GOT3 (cell line): ENCODE measurements at places on chromosomes 6 and 20.

DNA sequence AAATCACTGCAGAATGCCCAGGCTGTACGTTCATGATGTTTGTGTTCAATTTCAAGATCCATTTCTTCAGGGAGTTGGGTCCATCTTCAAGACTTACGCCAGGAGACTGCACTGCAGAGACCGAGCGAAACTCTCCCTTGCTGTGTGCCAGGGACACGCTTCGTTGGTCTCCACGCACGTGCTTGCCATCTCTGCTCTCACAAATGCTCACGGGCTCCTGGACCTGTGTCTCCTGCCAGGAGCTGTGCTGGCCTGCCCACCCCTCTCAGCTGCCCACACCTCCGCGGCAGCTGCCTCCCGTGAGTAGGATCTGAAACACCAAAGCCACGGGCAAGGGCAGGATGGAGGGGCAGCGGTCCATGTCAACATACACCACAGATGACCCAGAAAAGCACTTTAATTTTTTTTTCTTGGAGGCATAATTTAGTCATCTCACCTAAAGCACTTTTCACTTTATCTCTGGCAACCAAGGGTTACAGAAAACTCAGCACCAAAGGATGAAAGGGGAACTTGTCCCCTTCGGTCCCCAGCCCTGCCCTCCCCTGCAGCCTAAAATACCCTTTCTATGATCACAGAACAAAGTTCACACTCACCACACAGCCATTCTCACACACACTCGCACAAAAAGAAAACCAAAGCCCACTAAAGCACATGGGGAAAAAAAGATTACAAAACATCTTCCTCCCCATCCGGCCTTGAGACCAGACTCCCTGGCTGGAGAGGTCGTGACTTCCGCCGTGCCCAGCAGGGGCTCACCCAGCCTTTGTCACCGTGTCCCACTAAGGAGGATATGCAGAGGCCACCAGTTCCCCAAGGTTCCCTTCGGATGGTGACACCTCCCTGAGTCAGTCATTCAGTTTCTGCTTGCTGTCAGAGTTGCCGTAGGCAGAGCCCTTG lies 137.9 kb downstream of the AGPAT4 start:
- no peak for DNase-seq

DNA sequence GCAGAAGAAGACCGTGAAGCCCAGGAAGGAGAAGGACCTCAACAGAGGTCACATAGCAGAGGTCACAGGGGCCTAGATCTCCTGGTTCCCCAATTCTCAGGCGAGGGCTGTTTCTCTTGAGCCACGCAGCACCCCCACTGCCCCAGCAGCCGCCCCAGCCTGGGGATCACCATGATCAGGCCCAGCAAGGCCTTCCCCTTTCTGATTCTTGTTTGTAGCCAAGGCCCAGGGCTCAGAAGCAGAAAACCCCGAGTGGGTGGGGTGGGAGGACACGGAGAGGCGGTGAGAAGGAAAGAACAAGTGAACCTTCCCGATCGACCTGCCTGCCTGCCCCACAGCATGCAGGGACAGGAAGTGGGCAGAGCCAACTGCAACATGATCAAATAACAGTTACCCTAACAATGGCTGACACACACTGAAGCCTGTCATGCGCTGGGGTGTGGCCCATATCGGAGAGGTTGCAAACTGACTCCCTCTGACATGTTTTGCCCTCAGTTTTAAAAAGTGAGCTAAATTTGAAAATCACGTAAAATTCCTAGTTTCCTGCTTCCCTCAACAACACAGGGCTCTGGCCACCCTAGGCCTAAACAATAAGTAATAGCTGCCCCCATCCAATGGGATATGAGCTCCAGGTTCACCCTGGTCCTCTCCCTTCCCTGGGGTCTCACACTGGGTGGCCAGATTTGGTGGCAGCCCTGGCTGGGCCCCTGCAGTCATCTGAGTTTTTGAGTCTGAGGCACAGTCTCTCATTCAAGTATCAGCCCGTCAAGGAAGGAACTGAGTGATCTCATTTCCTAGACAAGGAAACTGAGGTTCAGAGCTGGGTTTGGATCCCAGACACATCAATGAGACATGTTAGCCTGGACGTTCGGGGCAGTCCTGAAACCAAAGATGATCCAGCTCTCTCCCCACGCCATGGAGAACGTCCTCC lies 6.5 kb downstream of the PEDS1 start:
- DNase-seq: no peak

DNA sequence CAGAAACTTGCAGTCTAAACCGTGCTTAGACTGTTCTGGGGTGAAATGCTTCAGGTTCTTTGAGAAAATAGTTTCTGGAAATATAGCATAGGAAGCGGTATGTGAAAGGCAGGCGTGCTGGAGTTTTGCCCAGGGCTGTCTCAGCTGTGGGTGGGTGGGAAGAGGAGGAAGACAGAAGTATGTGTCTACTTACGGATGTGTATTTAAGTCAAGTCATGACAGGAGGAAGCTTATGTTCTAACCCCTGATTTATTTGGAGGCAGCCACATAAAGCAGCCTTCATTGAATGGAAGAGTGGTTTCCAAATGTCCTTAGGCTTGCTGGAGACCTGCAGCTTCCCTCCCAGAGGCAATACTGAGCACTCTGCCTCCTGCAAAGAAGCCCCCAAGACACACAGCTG lies 345.8 kb upstream of the PRND start:
- no peak for DNase-seq

- DNase-seq: no peak
Observed at GRCh38 chr6:29909985-29910384, 32.3 kb upstream of the HLA-A start.

DNA sequence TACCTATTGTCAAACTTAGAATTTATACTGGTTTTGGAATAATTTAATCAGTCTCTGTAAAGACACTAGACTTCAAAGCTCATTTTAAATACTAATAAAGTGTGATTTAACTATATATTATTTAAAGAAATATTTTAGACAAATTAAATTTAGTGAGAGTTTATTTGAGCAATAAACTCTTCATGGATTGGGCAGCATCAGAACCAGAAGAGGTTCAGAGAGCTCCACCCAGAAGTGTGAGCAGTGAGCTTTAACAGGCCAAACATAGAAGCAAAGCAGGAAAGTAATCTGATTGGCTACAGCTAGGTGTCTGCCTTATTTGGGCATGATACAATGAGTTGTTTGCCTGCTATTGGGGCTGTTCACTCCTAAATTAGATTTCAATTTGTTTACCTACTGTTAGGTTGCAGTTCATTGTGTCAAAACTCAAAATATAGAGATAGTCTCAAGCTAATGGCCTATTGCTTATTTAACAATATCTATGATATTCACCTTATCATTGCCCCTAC lies 355.1 kb upstream of the RNF217 start:
- DNase-seq: no peak

GRCh38 chr6:39389484-39389767 lies 66.9 kb upstream of the KCNK16 start:
- DNase-seq: no peak

DNA sequence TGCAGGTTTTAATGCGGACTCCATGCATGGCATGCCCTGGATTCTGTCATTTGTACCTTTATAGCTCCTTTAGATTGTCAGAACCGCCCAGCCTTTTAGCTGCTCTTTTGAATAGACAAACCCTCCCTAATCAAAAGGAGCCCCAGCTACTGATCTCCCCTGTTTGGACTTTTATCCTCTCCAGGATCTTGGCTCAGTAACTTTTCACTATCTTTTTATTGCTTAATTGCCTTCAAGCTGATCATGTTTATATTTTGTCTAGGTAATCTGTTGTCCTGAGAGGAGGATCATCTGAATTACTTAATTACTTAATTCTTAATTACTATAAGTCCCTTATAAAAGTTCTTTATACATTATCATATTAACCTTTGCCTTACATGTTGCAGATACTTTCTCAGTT lies 93.2 kb downstream of the HIVEP1 start:
- DNase-seq: no peak

DNA sequence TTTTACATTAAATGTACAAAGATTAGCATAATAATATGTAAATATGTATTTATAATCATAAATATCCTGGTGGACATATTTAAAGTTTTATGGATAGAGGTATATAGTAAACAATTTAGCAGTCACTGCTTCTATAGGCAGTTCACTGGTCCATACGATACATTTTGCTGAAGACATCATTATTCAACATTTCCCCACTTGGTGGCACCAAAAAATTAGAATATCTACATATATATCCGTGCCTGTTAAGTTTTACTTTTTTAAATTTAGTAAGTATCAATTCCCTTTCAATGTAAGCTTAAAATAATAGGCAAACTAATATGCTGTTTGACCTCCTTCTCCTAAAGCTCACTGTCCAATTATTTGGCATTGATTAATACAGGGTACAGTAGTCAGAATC lies 64.2 kb downstream of the LMBRD1 start:
- no peak for DNase-seq

GRCh38 chr20:25281541-25281991 lies 33.7 kb downstream of the PYGB start:
- no peak for DNase-seq

- DNase-seq: no peak
Observed at GRCh38 chr6:104087765-104088164, 772.0 kb downstream of the HACE1 start.

DNA sequence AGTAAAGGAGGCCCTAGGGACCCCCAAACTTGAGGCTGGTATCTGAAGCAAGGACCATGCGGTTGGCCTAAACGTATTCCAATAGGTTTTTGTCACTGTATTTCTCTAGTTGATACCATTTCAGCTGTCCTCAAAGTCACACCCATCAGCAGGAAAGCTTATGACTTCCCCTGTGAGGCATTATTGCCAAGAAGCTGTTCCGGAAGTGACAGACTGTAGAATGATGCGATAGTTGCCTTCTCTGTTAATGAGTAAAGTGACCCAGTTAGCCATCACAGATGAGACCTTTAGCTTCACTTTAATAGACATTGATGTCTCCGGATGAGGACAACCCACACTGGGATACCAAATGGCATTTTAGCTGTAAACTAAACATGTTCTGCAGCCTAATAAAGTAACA lies 147.9 kb downstream of the RNGTT start:
- no peak for DNase-seq

- DNase-seq: no peak
Observed at GRCh38 chr6:89146718-89147700, 1.2 kb downstream of the PM20D2 start.

- no peak for DNase-seq
Observed at GRCh38 chr6:19713411-19713810, 123.8 kb upstream of the ID4 start.

DNA sequence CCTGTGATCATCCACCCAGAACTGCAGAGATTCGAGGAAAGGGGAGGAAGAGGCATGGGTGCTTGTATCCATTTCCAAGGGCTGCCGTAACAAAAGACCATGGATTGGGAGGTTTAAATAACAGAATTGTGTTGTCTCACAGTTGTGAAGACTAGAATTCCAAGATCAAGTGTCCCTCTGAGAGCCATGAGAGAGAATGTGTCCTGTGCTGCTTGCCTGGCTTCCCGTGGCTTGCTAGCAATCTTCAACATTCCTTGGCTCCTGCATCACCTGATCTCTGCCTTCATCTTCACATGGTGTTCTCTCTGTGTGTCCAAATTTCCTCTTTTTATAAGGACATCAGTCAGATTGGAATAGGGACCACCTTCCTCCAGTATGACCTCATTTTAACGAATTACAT lies 69.8 kb downstream of the CDC40 start:
- DNase-seq: no peak

- DNase-seq: no peak
Observed at GRCh38 chr20:24095756-24096155, 107.2 kb upstream of the GGTLC1 start.

- DNase-seq: no peak
Observed at GRCh38 chr20:57062696-57063270, 203.7 kb downstream of the BMP7 start.

DNA sequence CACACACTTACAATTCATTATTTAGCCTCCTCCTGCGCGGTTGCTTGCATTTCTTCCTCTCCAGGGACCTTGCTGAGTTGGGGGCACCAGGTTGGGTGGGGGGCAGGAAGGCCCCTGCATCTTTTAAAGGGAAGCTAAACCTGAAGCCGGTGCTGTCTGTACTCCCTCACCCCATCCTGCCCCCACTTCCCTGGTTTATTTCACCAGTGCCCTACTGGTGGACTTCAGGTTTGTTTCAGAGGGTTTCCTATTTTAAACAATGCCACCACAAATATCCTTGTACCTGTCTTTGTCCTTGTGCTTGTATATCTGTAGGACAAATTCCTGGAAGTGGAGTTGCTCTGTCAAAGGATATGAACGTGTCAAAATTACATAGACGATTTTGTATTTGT lies 21.0 kb downstream of the PTK7 start:
- no peak for DNase-seq

DNA sequence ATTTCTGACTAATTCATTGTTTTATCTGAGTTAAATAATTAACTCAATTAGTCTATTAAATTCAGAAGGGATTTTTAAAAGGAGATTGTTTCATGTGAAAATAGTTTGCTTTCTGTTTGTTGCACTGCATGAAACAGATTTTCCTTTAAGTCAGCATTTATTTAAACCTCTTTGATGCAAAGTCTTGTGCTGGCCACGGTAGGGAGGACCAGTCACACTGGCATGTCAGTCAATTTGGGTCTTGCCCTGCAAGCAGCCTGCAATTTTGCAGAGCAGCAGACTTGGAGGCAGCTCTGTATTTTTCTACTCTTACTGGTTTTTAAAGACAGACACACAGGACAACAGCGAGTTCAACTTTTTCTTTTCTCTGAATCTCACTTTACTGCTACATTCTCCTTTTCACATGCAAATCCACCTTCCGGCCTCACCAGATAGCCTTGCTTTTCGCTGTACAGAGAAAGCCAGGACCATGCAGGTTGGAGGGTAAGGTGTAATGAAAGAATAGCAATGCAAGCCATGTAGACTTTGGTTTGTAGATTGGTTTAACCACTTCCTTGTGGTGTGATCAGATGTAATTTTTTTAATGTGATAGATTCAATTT lies 689.9 kb upstream of the AGPAT4 start:
- no peak for DNase-seq

GRCh38 chr20:2604506-2604835 lies 48.0 kb upstream of the NOP56 start:
- no peak for DNase-seq

DNA sequence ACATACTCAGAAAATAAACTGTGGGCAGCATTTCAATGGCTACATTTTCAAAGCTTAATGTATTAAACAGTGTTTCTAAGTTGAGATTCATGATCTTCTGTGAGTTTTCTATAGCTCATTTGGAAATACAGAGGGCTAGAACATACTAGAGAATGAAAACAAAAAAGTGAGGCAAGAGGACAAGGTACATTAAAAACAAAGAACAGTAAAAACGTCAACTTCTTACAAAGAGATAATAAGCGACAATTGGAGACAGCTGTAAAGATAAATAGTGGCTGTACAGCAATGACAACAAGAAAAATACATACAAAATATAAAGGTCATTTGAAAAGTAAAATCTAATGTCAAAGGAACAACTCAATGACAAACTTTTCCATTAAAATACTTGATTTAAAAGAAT lies 94.3 kb downstream of the REV3L start:
- DNase-seq: no peak

- DNase-seq: no peak
Observed at GRCh38 chr20:44143936-44144335, 43.1 kb downstream of the JPH2 start.
